ENCODE measurements at places on chromosomes 4 and X.
A peak's percentile ranks its signal among the peaks of the same experiment; 100 is the strongest.

GRCh38 chr4:86834901-86835300 lies 14.3 kb downstream of the SLC10A6 start:
- DNase-seq, result peak; percentile 55

DNA sequence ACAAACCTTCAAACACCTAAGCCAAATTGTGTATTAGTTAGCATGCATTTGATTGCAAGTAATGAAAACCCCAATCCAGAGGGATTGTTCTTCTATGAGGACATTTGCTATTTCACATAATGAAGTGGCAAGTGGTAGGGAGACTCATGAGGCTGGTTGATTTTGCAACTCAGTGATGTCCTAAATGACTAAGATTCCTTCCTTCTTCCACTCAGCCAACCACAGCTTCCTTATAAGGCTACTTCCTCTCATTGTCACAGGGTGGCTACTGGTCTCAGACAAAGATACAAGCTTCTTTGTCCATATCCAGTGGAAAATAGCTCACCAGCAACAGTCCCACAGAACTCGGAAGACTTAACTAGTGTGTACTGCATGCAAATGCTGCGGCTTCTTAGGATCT lies 5.3 kb upstream of the OTC start:
- DNase-seq, result peak; percentile 92

GRCh38 chrX:136063340-136064079 lies 78.3 kb downstream of the SLC9A6 start:
- no peak for DNase-seq

GRCh38 chrX:23376581-23376980 lies 41.9 kb downstream of the PTCHD1 start:
- no peak for DNase-seq

GRCh38 chr4:87216469-87216868 lies 3.9 kb downstream of the KLHL8 start:
- no peak for DNase-seq

DNA sequence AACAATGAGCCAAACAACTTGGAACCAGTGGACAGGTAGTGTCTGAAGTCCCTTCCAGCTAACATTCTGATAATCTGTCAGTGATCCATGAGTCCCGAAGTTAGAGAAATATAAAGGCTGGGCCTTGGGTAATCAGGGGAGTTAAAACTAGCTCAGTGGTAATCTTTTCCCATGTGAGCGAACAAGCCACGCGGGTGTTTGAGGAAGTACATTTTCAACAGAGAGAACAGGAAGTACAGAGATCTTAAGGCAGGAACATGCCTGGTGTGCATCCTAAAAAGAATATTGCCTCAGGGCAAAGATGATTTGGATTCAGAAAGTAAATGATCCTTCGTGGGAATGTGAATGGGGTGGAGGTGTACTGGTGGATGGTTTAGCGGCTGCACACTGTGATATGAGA lies 42.9 kb downstream of the FNIP2 start:
- DNase-seq, result peak; percentile 81

DNA sequence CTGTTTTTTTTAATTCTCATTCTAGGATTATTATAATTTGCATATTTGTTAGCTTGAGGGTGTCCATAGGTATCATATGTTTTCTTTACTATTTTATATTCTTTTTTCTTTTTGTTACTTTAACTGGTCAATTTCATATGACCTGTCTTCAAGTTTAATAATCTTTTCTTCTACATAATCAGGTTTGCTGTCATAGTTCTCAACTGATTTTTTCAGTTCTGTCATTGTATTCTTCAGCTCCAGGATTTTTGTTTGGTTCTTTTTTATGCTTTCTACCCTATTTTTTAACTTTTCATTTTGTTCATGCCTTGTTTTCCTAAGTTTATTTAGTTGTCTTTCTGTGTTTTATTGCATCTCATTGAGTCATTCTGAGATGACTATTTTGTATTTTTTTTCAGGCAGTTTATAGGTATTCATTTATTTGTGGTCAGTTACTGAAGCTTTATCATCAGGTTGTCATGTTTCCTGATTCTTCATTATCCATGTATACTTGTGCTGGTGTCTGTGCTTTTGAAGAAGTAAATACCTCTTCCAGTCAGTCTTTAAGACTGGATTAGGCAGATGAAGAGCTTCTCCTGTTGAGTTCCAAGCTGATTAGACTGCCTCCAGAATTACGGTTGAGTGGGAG lies 220.3 kb upstream of the VEGFC start:
- DNase-seq, result no peak

DNA sequence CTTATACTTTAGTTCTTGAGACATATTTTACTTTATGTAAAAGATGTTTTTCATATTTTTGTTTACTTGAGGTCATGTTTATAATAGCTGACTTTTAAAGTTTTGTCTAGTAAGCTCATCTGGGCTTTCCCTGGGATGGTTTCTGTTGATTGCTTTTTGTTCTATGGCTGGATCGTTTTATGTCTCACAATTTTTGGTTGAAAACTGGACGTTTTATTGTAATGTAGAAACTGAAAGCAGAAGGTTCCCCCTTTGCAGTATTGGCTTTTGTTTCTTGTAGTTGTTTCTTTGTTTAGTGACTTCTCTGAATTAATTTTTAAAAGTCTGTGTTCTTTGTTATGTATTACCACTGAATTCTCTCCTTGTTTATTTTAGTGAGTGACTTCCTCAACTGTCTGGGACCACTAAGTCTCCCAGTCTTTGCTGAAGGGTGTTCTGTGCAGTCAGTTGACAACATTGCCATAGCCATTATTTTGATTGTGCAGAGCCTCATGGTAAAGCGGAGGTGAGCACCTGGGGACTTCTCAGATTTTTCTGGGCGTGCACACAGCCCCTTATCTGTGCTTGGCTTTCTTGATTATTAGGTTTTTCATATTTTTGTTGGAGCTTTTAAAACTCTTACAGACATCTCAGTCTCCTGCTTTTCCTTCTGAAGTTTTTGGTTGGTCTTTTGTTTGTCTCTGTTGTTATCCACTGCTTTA lies 31.0 kb downstream of the KDM6A start:
- DNase-seq, result no peak

- no peak for DNase-seq
Observed at GRCh38 chr4:138204507-138204906, 37.6 kb downstream of the SLC7A11 start.

DNA sequence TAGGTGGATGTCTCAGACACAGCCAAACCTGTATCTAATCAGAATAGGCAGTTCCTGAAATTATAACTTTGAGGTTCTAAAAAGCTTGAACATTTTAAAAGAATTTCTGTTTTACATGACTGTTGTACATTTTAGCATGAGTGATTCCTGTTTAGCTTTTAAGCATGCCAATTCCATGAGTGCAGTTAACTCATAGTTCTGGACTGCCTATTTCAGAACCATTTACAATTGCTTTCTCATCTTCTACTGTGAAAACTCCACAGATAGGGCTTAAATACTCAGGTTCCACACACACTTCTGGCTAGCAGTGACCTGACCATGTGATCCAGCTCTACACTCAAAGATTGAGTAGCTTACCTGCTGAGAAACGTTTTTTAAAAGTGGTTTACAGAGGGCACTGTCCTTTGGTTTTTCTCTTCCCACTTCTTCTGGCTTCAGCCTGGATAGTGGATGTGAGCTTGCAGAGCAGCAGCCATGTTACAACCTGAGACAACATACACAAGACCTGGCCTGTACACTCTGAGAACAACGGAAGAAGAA lies 280.8 kb downstream of the ANKRD50 start:
- no peak for DNase-seq

GRCh38 chr4:53098681-53099121 lies 236.6 kb downstream of the RASL11B start:
- DNase-seq, result peak; percentile 11

DNA sequence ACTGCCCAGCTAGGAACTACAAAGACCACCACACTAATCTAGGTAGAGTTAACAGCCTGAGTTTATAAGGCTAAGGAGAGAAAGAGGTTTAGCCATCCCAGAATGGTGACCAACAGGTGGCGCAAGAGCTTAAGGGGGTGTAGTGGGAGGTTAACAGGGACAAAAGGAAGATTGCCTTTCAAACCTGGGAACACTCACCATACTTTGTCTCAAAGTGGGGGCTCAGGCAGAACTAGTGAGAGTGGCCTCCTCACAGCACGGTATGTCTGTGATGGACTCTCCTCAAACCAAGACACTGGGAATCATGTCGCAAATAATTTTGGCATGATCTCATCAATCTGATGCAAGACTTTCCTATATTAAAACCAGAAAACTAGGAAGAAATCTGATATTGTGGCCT lies 23.4 kb downstream of the CCNI start:
- DNase-seq, result peak; percentile 45

- no peak for DNase-seq
Observed at GRCh38 chr4:83413676-83414075, 41.9 kb downstream of the HELQ start.

GRCh38 chr4:103091601-103092223 lies 7.9 kb downstream of the BDH2 start:
- peak; percentile 75 for DNase-seq

- DNase-seq, result no peak
Observed at GRCh38 chr4:54149323-54149722, 49.4 kb downstream of the GSX2 start.

- peak; percentile 22 for DNase-seq
Observed at GRCh38 chr4:187027272-187027671, 303.6 kb upstream of the FAT1 start.

- DNase-seq, result no peak
Observed at GRCh38 chrX:20265726-20266681, 705 bp downstream of the RPS6KA3 start.

DNA sequence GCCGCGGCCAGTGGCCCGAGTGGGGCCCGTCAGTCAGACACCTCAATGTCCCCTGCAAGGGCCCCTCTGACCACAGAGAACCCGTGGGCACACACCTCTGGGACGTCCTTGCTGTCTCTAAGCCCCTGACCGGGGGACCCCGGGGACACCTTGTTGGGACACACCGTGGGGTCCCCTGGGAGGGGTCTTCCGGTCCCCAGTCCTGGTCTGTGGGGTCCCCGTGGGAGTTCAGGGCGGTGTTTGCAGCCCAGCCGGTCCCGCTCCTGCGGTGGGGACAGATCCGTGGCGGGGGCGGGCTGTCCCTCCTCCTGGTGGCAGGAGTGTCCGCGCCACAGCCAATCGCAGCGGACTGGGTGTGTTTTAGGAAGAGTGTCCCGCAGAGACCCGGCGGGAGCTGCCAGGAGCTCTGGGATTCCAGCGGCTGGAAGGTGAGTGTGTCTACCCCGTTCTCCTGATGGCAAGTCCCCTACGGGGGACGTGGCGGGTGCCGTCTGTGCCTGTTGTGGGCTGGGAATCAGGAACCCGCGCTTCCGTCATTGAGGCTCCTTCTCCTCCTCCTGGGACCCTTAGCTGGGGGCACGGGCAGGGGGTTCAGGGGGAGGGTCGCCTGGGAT lies 5.1 kb upstream of the PLCXD1 start:
- DNase-seq, result peak; percentile 26

GRCh38 chr4:24662056-24662455 lies 77.7 kb upstream of the DHX15 start:
- no peak for DNase-seq

GRCh38 chr4:124530464-124531077 lies 182.0 kb downstream of the ANKRD50 start:
- peak; percentile 29 for DNase-seq

- no peak for DNase-seq
Observed at GRCh38 chr4:36997727-36998126, 246.8 kb upstream of the NWD2 start.

DNA sequence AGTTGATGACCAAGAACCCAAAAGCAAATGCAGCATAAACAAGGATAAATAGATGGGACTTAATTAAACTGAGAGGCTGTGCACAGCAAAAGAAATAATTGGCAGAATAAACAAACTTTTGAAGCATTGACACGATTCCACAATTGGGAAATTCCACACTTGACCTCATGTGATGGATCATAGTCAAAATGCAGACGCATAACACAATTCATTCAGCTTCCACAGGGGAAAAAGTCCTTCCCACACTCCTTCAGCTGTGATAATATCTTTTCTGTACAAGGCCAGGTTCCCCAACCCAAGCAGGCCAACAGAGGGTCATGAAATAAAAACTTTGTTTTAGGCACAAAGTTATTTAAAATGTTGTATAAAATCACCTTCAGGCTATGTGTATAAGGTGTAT lies 66.6 kb upstream of the SLIT2 start:
- DNase-seq, result no peak

DNA sequence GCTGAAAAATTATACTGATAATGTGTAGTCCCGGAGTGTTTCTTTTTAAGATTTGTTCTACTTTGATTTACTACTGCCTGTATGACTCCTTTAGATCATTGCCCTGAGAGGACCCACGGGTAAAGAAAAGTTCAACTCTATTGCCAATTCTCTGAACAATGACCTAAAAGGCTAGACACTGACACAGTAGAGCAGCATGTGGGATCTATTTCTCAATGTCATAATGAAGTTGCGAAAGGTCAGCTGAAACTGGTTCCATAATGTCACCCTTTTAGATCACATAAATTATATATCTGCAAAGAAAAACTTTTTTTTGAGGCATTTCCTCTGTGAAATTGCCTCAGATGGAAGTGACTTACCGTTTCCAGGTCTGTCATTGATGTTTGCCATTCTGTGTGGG lies 67.4 kb downstream of the GLRB start:
- DNase-seq, result no peak

GRCh38 chr4:7232061-7232650 lies 39.8 kb downstream of the SORCS2 start:
- no peak for DNase-seq

DNA sequence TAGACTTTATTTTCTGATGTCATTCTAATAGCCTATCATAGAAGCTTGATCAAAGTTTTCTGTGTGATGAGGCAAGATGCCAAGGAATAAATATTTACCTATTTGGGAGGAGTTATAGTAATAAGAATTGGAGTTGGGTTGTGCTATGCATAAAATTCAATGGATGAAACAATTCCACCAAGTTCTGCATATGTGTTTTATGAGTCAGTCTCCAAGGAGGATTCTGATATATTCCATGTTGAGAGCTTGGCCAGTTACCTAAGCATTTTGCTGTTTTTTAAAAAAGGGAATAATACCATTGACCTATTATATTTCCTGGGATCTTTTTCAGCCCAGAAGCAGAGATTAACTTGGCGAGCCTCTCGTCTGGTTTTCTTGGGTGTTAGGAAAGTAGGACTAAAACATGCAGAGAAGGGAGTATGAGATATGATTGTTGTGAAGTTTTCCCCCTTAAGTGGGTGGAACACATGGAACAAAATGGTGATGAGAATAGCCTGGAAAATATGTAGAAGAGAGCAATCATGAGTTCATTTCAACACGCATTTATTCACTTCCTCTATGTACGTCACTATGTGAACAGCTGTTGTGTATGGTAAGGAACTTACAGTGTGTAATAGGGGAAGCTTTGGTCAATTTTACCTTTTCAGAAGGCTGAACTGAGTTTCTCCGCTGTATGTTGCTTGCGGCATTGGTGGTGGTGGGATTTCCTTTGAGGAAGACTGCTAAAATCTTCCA lies 39.2 kb downstream of the POLA1 start:
- DNase-seq, result no peak

- no peak for DNase-seq
Observed at GRCh38 chr4:147717878-147718277, 14.0 kb upstream of the ARHGAP10 start.

DNA sequence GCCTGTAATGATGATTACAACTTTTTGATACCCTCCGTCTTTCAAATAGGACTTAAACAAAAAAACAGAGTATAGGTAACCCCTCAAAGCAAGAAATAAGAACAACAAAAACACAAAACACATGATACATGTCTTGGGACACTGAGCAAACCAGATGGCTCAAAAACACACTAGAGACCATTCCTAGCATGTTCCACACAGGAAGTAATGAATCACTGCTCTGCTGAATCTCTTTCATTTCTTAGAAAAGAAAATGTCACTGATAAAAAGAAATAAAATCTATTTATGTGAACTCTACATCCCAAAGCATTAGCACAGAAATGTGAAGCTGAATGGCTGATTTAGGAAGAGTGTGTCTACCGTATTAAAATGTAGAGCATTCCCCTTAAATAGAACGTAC lies 134.5 kb upstream of the IL15 start:
- peak; percentile 4 for DNase-seq

Measured in renal cortical epithelial cell (primary cell).